ENCODE measurements at places on chromosomes 7 and 10. TPM values are rescaled to one million over a fixed set of nuclear protein-coding genes. Genes with fewer than 3 reads are reported as not detected.

GRCh38 chr10:86224354-86225102 lies 142.1 kb downstream of the GRID1 start:
- peak; percentile 11 for DNase-seq

Gene ZNF487
- total RNA-seq, result 1.0 TPM

DNA sequence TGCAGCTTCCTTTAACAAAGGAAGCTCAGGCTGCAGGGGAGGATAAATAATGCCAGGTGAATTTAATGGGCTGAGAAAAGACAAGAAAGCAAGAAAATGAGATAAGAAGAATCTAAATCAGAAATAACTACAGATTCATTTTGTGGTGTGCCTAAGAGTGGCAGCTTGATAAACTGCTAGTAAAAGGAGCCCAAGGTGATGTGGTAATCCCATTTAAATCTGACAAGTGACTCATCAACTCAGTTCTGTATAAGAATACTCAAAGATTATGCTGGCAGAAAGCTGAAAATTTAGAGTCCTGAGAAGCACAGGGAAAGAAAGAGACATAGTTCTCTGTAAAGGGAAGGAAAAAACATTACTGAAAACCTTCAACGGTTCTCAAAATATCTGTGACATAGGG lies 109.4 kb upstream of the PDE1C start:
- DNase-seq, result no peak

Gene HECTD2
- total RNA-seq, result 6.0 TPM

Gene LRIT1
- total RNA-seq, result not detected

GRCh38 chr10:96706331-96706853 lies 13.9 kb downstream of the PIK3AP1 start:
- no peak for DNase-seq

DNA sequence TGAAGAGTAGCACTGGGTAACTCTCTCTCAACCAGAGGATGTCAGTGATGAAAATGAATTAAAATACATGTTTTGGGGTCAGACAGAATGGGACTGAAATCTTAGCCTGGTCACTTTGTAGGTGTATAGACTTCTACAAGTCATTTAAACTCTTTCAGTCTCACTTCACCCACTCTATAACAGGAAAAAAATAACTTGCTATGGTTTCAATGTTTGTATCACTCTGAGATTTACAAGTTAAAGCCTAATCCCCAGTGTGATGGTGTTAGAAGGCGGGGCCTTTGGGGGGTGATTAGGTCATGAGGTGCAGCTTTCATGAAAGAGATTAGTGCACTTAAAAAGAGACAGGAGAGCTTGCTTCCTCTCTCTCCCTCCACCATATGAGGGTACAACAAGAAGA lies 134.8 kb downstream of the INHBA start:
- no peak for DNase-seq

Gene JAKMIP3
- 0.51 TPM for total RNA-seq

DNA sequence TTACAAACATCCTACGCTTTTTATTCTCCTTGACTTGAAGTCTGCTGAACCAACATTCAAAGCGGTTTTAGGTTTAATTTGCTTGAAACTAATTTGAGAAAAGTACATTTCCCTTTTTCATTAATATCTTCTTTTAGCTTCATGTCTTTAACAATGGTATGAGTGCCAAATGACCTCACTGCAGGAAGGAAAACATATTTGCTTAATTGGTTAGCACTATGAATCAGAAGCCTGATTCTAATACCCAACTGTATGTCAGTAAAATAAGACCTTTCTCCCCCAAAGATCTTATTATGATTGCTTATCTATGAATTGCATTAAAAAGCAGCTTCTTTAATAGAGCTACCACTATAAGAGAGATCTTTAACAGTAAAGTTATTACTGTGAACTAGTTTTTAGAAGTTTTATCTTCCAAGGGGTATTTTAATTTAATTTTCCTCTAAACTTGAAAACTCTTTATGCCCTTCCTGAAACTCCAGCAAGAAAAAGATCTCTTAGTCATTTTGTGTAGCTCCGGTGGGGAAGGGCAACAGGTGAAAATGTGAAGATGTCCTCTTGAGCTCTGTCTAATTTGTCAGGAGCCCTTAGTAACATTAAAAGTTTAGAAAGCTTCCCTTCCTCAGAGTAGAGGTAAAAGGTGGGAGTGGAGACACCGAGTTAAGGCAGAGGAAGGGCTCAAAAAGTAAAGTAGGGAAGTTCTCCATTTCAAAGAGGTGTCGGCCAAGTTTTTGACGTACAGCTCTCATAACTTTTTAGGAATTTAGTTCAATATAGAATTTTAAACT lies 6.1 kb downstream of the COL1A2 start:
- DNase-seq, result no peak

- no peak for DNase-seq
These were observed 4.9 kb downstream of the PFKFB3 start for GRCh38 chr10:6207658-6208057.

Gene SRGN
- 8.3 TPM for total RNA-seq

Gene CUZD1
- total RNA-seq, result 0.77 TPM

GRCh38 chr10:89183571-89183970 lies 23.5 kb downstream of the CH25H start:
- no peak for DNase-seq

- no peak for DNase-seq
These were observed 1.9 kb upstream of the FRAT2 start for GRCh38 chr10:97336446-97336845.

Gene MXI1
- 6.5 TPM for total RNA-seq

GRCh38 chr7:157386979-157387800 lies 50.4 kb downstream of the DNAJB6 start:
- DNase-seq, result peak; percentile 82

DNA sequence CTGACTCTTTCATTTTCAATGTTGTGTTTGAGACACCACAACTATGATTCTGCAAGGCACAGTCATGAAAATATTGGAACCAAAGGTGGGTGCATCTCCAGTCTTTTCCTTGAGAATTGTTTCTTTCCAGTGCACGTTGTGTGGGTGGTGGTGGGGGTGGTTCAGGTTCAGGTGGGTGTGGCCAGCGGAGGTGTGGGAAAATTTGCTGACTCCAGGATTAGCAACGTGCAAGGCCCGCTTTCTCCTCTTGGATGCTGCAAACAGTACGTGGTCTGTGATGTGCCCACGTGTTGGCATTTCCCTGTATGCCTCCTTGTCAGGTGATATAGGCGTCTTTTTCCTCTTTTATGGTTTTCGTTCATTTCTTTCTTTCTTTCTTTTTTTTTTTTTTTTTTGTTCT lies 59.1 kb downstream of the CAMK1D start:
- no peak for DNase-seq

DNA sequence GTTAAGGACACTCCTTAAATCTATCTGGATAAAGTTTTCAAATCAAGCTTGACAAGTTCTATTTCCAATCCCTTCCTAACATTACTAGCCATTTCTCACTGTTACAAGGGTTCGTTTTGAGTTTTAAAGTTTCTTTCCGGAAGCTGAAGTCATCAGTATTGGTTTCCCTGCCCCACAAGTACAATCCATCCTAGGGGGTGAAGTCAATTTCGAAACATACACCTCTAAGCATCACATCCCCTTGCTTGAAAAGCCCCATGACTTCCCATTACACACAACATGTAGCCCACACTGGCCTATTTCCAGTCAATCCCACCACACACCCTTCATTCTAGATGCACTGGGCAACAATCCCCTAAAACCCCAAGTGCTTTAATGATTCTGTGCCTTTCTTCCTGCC lies 13.0 kb downstream of the DPY19L1 start:
- DNase-seq, result no peak

DNA sequence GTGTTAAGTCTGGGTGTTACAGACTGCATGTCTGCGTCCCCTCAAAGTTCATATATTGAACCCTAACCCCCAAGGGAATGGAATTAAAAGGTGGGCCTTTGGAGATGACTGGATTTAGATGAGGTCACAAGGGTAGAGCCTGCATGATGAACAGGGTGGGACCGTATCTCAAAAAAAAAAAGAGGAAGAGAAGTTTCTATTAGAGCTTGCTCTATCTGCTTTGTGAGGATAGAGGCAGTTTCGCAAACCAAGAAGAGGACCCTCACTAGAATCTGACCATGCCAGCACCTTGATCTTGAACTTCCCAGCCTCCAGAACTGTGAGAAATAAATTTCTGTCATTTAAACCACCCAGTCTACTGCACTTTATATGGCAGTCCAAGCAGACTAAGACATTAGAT lies 1.4 kb downstream of the KIN start:
- DNase-seq, result no peak

DNA sequence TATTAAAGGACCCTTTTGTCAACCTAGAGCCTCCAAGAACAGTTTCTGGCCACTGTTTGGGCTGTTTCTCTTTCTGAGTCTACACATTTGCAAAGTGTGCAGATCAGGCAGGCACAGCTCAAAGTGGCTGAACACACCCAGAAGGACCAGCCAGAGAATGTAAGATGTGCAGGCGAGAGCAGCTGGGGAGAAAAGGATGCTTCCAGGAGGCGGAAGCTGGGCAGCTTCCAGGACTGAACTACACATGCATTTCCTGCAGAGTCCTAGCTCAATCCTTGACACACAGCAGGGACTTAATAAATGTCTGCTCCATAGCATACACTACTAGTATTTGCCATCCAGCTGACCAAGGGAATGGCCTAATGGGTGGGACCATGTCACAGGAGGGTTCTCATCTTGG lies 70.9 kb downstream of the CTBP2 start:
- DNase-seq, result no peak

Gene TFEC
- 0.63 TPM for total RNA-seq

DNA sequence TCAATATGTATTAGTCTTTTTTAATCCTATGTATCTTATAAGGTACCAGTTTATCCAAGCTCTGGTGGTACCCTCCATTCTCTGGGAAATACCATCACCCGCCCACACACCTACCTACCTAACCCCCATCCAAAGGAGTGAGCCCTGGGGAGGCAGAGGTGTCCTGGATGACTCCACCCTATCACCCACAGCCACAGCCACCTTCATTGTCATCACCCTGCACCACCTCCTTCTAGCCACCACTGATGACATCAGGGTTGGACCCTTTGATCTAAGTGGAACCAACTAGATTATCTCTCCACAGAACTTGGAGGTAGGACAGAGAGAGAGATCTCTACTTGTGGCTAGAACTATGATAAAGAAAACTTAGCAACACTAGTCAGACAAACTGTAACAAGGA lies 259.4 kb downstream of the PARD3 start:
- peak; percentile 11 for DNase-seq

Gene DLG5
- total RNA-seq, result 8.6 TPM

Gene CYP3A5
- 0.57 TPM for total RNA-seq

GRCh38 chr10:115974816-115975430 lies 298.1 kb downstream of the GFRA1 start:
- DNase-seq, result no peak

- no peak for DNase-seq
These were observed 29.8 kb downstream of the C10orf120 start for GRCh38 chr10:122669842-122670241.

Gene PMS2
- 17.1 TPM for total RNA-seq

Gene NUP42
- total RNA-seq, result 62.1 TPM

GRCh38 chr10:115432188-115432819 lies 339.1 kb downstream of the ATRNL1 start:
- peak; percentile 1 for DNase-seq

DNA sequence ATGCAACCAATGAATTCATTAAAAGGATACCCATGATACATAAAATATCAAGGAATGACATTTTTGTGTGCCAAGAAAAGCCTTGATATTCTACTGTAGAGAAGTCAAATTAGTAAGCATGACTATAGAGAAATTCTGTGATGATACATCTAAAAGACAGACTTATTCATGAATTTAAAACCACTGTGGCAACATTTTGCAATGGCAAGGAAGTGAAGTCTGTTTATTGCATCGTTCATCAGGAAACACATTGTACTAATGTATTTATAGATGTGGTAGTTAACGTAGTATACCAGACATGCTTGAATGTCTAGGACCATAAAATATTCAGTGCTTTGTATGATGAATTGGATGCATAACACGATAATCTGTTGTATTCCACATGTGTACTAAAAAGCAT lies 9.3 kb upstream of the CLEC5A start:
- DNase-seq, result no peak

GRCh38 chr10:98892523-98892922 lies 343.1 kb downstream of the HPSE2 start:
- peak; percentile 3 for DNase-seq

- DNase-seq, result no peak
These were observed 658.4 kb upstream of the CELF2 start for GRCh38 chr10:10359263-10359662.

- no peak for DNase-seq
These were observed 3.4 kb upstream of the VOPP1 start for GRCh38 chr7:55575733-55576132.

DNA sequence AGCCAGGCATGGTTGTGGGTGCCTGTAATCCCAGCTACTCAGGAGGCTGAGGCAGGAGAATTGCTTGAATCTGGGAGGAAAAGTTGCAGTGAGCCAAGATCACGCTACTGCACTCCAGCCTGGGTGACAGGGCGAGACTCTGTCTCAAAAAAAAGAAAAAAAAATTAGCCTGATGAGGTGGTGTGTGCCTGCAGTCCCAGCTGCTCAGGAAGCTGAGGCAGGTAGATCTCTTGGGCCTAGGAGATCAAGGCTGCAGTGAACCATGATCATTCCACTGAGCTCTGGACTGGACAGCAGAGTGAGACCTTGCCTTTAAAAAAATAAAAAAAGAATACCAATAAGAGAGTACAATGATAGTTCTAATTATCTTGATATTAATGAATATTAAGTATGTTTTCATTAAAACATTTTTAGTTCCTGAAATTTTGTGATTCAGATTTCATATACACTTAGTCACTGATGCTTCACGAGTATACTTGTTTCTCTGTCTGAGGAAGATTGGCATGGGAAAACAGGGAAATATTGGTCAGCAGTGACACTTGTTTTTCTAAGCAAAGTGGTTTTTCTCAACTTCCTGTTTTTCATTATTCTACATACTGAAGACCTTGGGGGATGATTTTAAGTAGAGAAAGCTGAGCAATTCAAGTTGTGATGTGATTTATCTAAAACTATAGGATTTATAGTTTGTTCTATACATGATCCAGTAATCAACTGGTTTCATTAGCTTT lies 76.8 kb downstream of the ADK start:
- DNase-seq, result peak; percentile 11

- DNase-seq, result no peak
These were observed 188.7 kb upstream of the MBL2 start for GRCh38 chr10:52961323-52961722.

DNA sequence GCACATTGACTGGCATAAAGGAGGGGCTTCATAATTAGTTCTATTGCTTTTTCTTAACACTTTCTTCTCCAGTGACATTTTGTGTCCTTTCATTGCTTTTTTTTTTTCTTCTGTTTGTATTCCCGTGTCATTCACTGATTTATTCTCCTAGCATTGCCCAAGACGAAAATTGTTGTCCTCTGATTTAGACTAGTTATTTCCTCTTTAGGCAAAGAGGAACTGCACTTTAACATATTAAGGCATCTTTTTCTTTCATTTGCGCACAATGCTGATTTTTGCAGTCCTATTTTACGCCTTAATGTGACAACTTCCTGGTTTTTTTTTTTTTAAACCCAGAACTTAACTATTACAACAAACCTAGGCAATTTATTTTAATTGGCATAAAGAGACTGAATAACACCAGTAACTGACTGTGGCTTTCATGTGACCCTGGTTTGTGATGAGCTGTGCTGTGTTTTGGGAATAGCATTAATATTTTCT lies 39.7 kb downstream of the ARID5B start:
- no peak for DNase-seq
